Peyer's patch (tissue), 4 donors: ENCODE measurements at places on chromosomes 4 and X.
A peak's percentile ranks its signal among the peaks of the same experiment; 100 is the strongest.

DNA sequence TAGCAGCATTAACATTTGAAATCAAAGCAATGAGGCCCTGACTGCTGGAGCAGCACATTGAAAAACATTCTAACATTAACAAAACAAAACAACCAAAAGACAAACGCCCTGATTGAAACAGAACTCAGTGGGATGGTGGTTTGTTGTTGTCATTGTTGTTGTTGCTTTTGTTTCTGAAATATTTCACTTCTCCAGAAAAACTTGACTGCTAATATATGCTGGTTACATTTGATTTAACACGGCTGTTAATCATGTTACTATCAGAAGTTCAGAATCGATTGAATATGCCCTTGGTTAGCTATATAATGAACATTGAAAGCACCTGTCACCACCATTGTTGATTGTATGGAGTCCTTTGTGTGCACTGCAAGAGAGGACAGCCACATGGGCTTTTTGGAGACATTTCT is 790.4 kb upstream of the GALNTL6 start:
- DNase-seq: no peak

GRCh38 chr4:142021761-142022160 is 385.4 kb downstream of the IL15 start:
- no peak for DNase-seq

- peak; percentile 77 for DNase-seq
Observed at GRCh38 chr4:56958111-56958517, 19.3 kb downstream of the NOA1 start.

DNA sequence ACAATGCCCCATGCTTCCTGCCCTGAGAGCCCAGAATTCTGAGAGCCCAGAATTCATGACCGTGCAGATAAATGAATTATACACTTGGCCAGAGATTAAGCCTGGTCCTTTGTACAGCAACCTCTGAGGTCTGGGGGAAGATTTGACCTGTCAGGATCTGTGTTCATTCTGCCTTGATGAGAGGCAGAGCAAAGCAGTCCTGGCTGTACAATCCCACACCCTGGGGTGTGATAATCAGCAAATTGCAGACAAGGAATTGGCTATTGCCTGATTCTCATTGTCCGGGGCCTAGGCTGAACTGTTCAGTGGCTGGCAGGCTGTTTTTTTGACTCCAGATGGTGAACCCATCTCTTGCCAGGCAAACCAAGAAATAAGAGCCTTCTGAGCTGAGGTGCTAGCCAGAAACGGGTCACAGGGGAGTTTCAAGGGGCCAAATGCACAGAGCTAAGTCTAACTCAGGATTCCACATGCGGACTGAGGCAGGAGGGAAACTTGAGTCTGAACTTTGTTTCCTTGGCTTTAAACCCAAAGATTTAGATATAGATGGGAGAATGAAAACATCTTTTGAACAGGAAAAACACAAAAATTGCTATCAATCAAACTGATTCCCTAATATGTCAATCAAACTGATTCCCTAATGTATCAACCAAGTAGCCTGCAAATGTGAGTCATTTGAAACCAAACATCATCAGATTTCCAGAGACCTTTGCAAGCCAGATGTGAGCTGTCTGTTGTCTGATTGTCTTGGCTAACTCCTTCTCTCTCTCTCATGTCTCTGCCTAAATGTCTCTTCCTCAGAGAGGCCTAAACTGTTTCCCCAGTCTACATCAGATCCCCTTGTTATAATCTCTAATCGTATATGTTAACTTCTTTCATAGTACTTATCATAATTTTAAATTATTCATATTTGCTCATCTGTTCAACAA is 159.3 kb downstream of the ATG4A start:
- no peak for DNase-seq

DNA sequence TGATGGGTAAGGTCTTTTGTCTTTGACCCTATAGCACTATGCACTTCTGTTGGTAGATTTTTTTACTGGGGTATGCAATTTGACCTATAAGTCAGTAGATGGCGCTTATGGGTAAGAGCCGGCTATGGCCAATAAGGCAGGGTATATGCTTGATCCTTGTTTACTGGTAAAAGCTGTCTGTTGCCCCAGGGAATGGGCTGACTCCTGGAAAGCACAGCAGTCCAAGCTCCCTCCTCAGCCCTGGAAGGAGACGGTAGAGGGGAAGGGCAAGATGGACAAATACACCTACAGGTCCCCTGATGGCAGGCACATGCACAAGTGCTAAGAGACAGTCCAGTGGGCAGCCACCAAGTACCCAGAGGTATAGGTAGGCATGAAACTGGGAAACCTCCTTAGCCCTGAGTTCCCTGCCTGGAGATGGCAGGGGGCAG is 63.7 kb downstream of the ADAMTS3 start:
- DNase-seq: no peak

- DNase-seq: no peak
Observed at GRCh38 chrX:134324359-134324758, 87.4 kb downstream of the CCDC160 start.

GRCh38 chr4:111464251-111465045 is 680.8 kb upstream of the FAM241A start:
- no peak for DNase-seq

DNA sequence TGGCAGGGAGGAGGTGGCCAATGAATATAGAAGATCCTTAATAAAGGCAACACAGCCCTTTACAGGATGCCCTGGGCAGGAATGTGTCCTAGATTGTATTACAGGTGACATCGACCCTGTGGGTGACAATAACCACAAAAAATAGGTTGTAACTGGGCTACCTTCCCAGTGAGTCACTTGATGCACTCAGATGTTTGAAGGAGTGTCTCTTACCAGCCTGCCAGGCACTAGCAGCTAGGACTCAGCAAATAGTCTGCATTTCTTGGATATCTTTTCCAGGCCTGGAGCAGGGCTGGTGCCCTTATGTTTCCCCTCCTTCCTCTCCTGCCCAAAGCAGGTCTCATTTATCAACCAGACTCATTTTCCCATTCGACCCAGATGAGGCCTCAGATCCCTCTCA is 50.9 kb upstream of the TMEM164 start:
- no peak for DNase-seq

GRCh38 chr4:143377611-143378099 is 41.0 kb downstream of the GAB1 start:
- no peak for DNase-seq

GRCh38 chr4:74364256-74364651 is 691 bp upstream of the EREG start:
- no peak for DNase-seq

DNA sequence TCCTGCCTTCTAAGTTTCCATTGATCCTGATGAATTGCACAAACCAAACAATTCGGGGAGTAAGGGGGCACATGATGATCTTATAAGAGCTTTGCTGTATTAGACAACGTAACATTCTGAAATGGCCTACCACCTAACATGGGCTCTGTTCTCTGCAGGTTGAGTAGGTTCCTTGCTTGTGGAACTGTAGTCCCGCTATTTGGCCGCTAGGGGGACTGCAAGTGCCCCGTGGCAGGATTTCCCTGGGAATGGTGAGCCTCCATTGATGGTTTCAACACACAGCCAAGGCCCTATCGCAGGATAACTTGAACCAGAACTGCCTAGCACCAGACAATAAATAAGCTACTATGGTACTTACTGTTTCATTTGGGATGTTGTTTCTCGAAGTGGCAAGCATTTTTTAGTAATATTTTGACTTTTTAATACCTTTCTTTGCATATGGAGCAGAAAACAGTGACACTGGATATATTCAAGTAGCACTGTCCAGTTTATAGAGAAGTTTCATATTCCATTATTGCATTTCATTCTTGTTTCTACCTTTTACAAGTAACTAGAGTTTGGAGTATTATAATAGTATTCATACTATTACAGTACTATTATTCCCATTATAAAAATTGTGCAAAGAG is 11.9 kb downstream of the AR start:
- no peak for DNase-seq

GRCh38 chr4:150259861-150260567 is 181.8 kb downstream of the DCLK2 start:
- DNase-seq: no peak

DNA sequence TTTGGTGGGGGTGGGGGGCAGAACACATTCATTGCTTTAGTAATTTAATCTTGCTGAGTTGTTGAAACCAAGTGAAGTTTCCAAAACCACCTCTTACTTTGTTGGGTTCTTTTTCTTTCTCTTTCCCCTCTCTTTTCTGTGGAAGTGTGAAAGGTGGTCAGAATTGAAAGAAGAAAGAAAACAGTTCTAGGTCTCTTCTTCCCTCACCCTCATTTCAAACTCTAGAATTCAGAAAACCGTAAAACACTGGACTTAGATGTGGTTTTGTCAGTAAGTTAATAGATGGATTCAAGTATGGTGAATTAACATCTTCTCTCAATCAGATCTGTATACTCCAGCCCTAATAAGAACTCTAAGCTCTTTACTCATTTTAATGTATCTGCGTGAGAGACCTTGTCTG is 23.7 kb downstream of the PLP1 start:
- DNase-seq: no peak

GRCh38 chr4:3802571-3803474 is 36.6 kb downstream of the ADRA2C start:
- DNase-seq: no peak

DNA sequence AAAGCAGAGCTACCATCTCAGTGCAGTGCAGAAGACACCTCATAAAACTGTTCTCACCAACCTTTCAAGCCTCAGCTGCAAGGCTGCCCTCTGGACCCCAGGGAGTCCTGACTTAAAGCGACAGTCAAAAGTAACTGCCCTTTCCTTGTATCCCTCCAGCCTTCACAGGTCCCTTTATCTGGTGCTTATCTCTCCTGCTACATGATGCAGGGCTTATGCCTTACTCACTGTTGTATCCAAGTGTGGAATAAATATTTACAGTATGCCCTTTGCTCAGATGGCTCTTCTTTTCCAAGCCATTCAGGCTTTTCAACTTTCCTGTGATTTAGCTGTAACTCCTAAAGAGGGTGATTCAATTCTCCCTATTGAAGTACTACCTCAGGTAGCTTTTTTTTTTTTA is 92.6 kb downstream of the KDR start:
- DNase-seq: no peak

DNA sequence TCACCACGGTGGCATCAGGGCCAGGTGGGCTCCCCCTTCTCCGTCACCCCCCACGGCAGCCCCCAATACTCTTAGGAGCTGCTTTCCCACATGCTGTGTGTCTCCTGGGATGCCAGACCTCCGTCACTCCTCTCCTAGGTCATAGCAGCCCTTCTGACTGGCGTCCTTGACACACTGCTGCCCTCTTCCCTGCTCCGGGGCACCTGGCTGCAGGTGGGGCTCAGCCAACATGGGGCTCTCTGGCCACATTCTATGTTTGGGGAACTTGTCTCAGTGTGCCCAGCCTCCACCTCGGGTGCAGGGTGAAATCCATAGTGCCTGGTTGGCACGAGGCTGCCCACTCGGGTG is 13.8 kb downstream of the TMEM175 start:
- peak; percentile 20 for DNase-seq

- no peak for DNase-seq
Observed at GRCh38 chr4:39134683-39135306, 47.5 kb upstream of the WDR19 start.

GRCh38 chr4:68748181-68748991 is 67.4 kb upstream of the UGT2B10 start:
- DNase-seq: no peak

- DNase-seq: no peak
Observed at GRCh38 chr4:57491388-57491787, 381.2 kb upstream of the IGFBP7 start.

DNA sequence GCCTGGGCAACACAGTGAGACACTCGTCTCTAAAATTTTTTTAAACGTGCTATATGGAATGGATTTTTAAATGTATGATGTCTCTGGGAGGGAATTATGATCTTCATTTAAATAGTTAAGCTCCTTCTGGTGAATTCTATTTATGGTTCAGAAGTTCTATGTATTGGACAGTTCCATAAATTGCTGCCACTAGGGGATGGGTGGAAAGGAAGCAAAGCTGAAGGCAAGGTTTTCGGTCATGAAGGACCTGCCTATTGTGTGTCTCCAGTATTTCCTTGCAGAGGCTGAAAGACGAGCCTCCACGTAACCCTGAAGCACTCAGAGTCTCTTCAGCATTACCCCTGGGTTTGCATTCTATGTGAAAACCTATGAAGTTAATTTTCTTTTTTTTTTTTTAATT is 451.5 kb upstream of the FAT1 start:
- DNase-seq: no peak

GRCh38 chr4:139978692-139979091 is 175.3 kb downstream of the MAML3 start:
- no peak for DNase-seq

DNA sequence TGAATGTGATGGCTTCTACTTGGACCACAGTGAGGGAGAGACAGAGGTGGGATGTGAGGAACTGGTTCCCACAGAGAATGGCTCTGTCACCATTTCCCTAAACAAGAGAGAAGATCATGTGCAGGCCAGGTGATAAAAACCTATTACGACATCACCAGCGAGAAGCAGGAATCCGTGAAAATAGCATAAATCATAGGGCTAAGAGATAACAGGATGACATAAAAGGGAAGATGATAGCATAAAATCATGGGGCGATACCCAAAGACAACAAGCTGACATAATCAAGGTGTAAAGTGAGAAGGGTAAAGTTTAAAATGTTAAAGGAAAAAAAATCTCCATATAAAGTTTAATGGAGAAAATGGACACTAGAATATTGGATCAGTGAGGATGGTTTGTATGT is 205.5 kb upstream of the SLIT2 start:
- no peak for DNase-seq

DNA sequence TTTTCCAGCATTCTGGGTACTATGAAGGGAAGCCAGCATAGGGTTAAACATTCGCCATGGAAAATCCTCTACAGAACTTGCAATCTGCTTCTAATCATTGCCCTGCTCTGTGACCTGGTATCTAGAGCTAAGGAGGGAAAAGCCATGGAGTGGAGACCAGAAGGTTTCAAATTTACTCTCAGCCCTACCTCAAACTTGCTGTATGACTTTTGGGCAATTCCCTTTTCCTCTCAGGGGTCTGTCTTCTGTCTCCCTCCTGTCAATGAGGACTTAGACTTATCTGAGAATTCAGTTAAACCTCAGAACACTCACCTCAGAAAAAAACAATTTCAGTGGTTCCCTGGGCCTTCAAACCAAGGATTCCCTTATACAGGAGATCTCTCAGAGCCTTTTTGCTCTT is 29.1 kb downstream of the ARHGEF9 start:
- no peak for DNase-seq

DNA sequence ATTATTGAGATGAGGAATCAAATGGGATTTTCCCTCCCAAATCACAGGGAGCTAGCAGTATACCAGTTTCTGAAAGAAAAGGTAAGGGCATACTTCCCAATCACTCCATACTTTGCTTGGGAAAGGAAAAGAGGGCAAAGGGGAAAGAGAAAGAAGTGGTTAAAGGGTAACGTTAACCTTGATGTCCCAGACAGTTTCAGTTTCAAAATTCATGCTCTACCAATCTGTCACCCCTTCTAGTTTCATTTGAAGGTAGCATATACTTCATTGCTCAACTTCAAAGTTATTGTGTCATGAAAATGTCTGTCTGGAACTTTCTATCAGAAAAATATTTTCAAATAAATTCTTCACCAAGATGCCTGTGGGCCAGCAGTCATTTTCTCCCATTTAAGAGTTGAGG is 16.0 kb downstream of the TNMD start:
- DNase-seq: no peak

DNA sequence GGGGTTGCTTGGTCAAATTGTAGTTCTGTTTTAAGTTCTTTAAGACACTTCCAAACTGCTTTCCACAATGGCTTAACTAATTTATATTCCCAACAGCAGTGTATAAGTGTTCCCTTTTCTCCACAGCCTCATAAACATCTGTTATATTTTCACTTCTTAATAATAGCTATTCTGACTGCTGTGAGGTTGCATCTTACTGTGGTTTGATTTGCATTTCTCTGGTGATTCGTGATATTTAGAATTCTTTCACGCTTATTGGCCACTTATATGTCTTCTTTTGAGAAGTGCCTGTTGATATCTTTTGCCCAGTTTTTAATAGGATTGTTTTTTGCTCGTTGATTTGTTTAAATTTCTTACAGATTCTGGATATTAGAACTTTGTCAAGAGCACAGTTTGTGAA is 278.6 kb upstream of the ITM2A start:
- DNase-seq: no peak
